ENCODE measurements at places on chromosomes 1 and 21.

DNA sequence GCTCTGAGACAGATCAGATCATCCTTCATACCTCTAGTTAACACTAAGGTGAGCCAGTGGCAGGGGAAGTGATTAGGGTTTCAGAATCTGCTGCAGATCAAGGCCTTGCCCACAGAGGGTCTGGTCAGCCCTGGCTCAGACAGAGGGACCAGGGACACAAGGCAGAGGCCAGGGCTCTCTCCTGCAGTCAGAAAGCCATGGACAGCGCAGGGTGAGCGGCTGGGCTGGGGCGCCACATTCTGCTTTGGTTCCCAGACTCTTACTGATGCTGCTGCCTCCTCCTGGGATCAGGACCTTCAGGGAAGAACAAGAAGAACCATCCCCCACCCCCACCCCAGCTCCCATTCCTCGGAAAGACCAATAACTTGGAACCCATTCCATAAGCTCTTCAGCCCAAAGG lies 43.1 kb downstream of the GPR161 start:
- DNase-seq = no peak

DNA sequence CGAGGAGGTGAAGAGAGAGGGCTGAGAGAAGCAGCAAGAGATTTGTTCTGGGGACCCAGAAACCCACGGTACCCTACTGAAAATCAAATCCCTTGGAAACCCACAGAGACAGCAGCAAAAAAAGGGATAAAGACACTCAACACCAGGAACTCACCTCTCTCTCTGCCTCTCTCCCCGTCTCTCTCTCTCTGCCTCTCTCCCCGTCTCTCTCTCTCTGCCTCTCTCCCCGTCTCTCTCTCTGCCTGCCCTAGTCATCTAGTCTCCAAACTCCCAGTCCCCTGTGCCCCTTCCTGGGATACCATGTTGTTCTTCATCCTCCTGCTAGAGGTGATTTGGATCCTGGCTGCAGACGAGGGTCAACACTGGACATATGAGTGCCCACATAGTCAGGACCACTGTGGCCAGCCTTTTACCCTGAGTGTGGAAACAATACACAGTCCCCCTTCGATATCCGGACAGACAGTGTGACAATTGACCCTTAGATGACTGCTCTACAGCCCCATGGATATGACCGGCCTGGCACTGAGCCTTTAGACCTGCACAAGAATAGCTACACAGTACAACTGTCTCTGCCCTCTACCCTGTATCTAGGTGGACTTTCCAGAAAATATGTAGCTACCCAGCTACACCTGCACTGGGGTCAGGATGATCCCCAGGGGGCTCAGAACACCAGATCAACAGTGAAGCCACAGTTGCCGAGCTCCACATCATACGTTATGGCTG lies 9.8 kb upstream of the ALDH9A1 start:
- DNase-seq = no peak

DNA sequence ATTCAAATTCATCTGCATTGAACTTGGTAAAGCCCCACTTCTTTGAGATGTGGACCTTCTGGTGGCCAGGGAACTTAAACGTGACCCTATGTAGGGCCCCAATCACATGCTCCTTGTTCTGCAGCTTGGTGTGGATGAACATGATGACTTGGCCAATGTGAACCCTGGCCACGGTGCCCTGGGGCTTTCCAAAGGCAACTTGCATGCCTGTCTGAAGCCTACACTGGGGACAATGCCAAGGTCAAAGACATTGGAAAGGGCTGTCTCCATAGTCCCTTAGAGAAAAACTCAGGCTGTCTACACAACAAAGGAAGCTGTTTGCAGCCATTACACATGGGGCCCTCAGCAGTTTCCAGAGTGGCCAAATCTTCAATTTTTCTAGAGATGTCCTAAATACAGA lies 8.9 kb upstream of the VPS13D start:
- no peak for DNase-seq

GRCh38 chr1:10965546-10966226 lies 46.8 kb upstream of the TARDBP start:
- DNase-seq = no peak

DNA sequence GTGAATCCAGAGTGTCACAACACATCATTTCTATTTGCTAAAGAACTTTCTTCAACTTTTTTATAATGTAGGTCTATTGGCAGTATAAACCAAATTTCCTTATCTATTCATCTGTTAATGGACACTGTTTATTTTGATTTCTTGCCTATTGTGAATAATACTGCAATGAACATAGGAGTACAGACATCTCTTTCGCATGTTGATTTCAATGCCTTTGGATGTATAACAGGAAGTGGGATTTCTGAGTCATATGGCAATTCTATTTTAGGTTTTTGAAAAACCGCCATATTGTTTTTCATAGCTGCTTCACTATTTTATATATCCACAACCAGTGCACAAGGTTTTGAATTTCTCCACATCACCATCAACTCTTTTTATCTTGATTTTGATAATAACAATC lies 198.7 kb downstream of the KCNT2 start:
- no peak for DNase-seq

DNA sequence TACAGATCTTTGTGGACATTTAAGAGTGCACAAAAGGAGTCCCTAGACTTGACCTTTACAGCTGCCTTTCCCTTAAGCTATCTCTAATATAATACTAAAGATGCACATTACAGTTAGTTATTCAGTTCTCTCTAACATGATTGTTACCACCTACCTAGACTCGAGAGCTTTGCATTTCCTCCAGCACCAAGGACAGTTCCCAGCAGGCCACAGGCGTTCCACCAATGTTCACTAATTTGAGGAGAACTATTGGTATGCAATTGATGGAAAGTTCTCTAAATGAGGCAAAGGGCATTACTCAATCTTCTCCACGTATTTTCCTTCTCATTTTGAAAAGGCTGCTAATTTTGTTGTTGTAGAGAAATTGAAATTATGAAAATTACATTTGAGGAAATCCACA lies 5.4 kb upstream of the NTNG1 start:
- peak; percentile 38 for DNase-seq

DNA sequence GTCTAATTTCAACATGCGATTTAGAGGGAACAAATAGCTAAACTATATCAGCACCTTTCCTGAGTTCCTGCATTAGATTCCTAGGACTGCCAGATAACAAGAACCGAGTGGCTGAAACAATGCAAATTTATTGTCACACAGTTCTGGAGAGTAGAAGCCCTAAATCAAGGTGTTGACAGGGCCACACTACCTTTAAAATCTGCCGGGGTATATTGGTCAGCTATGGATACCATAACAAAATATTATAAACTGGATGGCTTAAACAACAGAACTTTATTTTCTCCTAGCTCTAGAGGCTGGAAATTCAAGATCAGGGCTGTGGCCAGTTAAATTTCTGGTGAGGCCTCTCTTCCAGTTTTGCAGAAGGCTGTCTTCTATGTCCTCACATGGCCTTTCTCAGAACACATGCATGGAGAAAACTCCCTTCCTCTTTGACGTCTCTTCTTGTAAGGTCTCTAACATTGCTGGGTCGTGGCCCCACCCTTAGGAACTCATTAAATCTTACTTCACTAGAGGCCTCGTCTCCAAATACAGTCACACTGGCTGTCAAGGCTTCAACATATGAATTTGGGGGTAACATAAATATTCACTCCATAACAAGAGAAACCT lies 144.3 kb downstream of the FCRL5 start:
- no peak for DNase-seq

- no peak for DNase-seq
These were observed 16.6 kb upstream of the ELOA start for GRCh38 chr1:23726686-23727085.

DNA sequence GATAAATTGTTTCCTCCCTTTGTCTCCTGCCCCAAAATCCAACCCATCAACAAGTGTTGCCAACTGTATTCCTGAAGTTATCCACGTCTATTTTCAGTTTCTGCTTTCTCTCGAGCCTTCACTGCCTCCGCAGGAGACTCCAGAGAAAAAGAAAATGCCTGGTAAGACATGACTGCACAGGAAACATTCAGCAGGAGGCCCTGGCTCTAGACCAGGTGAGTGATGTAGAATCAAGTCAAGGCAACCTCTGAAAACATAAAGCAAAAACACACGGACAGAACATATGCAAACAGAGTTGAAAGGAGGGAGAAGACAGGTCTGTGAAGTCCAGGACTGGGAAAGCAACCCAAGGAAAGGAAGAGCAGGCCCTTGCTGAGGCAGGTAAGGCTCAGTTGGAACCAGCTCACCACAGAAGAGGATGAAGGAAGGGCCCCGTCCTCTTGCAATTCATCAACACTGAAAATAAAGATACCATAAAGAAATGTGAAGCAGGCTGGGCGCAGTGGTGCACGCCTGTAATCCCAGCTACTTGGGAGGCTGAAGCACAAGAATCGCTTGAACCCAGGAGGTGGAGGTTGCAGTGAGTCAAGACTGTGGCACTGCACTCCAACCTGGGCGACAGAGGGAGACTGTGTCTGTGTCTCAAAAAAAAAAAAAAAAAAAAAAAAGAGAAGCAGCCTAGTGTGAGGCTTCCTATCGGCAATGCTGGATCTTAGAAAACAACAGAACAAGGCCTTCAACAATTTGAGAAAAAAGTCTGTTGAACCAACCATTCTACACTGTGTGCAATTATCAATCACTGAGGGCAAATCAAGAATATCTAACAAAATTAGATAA lies 8.8 kb downstream of the NOL9 start:
- DNase-seq = no peak

DNA sequence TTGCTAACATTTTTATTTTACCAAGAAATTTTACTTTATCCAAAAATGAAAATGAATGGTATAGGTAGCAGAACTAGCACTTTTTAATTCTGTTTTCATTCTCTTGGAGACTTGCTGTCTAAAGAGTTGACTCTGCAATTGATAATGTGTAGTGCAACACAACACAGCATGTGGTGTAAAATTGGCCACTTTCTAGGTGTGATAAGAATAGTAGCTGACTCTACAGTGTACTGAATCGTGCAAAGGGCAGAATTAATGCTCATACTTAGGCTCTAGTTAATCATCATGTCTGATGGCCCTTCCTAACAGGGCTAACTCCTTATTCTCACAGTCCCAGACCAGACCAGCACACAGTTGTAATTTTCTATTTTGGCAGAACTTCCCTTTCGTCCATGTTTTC lies 140.5 kb downstream of the NEK7 start:
- no peak for DNase-seq

GRCh38 chr1:248872752-248873408 lies 14.0 kb upstream of the ZNF692 start:
- peak; percentile 61 for DNase-seq

- DNase-seq = no peak
These were observed 282.2 kb downstream of the RRAGC start for GRCh38 chr1:38577385-38577784.

GRCh38 chr1:22139066-22139594 lies 3.8 kb downstream of the WNT4 start:
- no peak for DNase-seq

DNA sequence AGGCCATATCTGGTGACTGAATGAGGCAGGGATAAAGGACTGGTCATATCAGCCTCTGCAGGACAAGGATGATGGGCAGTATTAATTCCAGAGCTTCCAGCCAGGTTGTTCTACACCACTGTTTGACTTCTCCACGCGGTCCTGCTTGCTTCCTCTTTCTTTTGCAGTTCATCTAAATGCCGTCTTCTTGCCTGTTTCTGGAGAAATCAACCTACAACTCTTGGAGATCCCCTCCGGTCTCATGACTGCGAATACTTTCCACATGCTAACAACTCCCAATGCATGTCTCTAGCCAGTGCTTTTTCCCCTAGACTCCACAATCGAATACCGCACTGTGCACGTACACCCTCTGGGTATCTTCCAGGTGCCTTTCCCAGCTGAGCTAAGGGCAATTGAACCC lies 14.1 kb upstream of the TIAM1 start:
- DNase-seq = no peak

DNA sequence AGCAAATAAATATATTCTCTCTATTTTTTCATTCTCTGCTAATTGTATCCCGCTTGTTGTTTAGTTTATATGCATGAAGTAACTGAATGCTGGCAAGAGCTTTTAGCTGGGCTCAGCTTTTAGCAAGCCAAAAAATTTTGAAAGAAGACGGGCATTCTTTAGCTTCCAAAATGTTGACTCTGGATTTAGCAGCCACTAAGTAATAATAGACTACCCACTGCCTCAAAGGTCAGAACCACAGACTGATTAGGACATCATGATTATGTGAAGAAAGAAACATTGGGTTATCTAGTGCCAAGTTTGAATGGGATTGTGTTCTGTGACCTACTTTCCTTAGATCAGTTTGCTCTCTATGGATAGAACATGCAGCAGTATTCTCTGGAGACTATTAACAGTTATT lies 80.3 kb upstream of the DPH5 start:
- peak; percentile 57 for DNase-seq

DNA sequence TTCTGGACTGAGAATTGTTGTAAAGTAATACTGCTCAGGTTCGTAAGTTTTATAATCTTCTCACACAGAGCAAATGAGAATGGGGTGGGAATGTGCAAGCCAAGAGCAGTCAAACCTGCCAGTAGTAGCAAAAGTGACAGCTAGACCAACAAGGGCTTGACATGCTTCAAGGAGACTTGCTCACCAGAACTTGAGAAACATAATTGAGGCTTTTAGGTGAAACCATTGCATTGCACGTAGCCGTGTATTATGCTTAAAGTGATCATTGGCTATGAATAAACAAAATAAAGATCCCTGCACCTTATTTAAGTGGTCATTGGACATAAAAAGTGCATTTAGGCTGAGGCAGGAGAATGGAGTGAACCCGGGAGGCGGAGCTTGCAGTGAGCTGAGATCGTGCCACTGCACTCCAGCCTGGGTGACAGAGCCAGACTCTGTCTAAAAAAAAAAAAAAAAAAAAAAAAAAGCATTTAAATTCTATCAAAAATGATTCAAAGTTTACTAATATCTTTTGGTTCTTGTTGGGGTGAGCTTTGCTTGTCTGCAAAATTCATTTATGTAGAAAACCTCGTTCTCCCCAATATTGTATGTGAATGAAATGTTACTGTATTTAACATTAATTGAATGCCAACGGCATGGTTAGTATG lies 11.8 kb upstream of the CCT8 start:
- DNase-seq = no peak

DNA sequence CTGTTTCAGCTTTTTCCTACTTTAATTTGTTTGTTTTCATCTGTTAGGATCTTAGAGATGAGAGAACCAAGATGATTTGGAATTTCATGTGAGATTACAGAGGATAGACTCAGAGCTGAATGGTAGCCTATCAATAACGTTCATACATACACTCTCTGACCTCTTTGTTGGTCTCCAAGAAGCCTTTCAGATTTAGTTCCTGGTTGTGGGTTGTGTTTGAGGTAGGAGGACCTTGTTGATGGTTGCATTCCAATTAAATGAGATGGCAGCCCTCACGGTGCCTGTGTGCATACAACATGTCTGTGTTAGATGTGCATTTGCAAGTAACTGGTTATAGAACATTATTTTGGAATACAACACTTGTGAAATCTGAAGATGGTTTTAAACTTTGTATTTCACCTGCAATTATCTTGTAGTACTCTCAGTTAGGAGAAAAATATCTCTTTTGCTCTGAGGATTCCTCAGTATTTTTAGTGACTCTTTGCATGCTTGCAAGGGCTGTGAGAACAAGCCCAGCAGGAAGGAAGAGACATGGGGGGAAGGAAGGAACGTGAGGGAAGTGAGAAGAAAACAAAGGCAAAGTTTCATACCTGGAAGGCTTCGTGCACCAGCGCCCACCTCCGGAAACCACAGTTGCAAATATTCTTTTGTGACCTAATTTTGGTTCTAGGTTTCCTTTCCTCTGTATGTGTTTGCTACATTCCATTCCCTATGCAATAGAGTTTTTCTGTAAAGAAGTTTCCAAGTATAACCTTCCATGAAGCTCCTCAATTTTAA lies 291.8 kb downstream of the DISC1 start:
- peak; percentile 50 for DNase-seq

GRCh38 chr1:64588876-64589275 lies 118.9 kb downstream of the CACHD1 start:
- DNase-seq = no peak
